GM23248 (cell line): ENCODE measurements at places on chromosomes 16 and 17.

- no peak for DNase-seq
Measured at GRCh38 chr17:40625311-40625710, 22.3 kb downstream of the SMARCE1 start.

- peak; percentile 10 for DNase-seq
Measured at GRCh38 chr16:77613095-77613494, 109.2 kb upstream of the NUDT7 start.

DNA sequence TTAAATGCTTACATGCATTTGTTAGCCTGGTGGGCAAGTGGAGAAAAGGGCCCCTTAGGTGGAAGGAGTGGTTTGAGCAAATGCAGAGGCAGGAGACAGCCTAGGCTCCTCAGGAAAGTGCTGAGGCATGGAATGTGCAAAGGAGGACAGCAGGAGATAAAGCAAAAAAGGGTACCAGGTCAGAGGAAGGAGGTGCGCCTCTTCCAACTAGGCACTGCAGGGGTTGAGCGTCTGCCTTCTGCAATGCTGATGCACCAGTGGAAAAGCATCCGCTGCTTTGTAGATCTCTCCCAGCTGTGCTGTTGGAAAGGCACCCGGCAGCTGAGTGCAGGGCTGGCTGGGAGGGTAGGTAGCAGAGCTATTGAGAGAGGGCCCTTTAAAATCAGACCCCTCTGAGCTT is 287.0 kb upstream of the XYLT1 start:
- no peak for DNase-seq

- DNase-seq = no peak
Measured at GRCh38 chr17:75874323-75875181, 3.8 kb downstream of the TRIM47 start.

DNA sequence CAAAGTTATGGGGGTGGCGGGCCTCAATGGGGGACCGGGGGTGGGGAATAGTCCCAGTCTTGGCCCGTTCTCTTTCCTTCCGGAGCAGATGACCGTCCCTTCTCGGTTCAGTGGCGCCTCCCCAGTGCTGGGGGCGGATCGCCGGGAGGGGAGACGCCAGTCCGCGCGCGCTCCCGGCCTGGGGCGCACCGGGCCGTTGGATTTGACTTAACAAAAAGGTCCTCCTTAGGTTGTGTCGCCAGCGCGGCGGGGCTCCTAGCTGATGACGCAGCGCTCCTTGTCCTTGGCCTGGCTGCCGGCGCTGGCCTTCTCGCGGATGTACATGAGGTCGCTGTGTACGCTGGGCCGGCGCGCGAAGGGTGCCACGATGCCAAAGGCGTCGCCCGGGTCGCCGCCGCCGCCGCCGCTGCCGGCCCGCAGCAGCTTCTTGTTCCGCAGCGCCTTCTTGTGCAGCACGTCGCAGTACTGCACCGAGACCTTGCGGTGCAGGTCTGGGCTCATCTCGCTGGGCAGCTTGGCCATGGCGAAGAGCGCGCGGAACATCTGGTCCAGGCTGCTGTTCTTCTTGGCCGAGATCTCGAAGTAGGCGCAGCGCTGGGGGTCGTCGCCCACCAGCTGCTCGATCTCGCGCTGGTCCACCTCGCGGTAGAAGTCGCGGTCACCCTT is 1.2 kb downstream of the RASD1 start:
- DNase-seq = peak; percentile 81

DNA sequence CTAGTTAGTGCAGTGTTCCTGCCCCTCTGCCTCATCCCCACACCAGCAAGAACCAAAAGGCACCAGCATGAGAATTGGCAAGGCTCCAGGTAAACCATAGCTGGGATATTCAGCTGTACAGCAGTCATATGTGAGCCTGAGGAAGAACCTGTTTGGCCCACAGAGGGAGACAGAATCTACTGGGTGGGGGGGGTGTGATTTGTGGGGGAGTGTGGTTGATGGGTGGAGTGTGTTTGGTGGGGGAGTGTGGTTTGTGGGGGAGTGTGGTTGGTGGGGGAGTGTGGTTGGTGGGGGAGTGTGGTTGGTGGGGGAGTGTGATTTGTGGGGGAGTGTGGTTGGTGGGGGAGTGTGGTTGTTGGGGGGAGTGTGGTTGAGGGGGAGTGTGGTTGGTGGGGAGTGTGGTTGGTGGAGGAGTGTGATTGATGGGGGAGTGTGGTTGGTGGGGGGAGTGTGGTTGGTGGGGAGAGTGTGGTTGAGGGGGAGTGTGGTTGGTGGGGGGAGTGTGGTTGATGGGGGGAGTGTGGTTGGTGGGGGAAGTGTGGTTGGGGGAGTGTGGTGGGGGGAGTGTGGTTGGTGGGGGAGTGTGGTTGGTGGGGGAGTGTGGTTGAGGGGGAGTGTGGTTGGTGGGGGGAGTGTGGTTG is 19.5 kb downstream of the MINK1 start:
- DNase-seq = peak; percentile 78

- DNase-seq = no peak
Measured at GRCh38 chr17:82232876-82233785, 4.3 kb downstream of the SLC16A3 start.

GRCh38 chr17:17819561-17819995 is 17.2 kb downstream of the SREBF1 start:
- DNase-seq = peak; percentile 92

DNA sequence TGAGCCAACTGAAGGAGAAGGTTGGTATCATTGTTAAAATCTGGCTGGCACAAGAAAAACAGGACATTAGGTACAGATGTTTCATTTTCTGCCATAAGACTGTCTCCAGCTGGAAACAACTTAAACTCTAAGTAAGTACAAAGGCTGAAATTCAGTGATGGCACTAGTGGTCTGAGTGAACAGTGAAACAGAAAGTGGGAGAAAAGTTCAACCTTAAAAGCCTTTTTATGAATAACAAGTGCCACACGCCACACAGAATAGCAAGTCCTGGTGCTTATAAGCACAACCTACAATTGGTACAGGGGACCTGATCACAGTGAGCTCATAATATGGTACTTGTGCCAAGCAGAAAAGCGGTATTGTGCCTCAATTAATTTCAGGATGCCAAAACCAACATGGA is 56.7 kb downstream of the CEP112 start:
- no peak for DNase-seq

GRCh38 chr16:63655846-63656245 is 1466.0 kb downstream of the CDH11 start:
- DNase-seq = no peak

DNA sequence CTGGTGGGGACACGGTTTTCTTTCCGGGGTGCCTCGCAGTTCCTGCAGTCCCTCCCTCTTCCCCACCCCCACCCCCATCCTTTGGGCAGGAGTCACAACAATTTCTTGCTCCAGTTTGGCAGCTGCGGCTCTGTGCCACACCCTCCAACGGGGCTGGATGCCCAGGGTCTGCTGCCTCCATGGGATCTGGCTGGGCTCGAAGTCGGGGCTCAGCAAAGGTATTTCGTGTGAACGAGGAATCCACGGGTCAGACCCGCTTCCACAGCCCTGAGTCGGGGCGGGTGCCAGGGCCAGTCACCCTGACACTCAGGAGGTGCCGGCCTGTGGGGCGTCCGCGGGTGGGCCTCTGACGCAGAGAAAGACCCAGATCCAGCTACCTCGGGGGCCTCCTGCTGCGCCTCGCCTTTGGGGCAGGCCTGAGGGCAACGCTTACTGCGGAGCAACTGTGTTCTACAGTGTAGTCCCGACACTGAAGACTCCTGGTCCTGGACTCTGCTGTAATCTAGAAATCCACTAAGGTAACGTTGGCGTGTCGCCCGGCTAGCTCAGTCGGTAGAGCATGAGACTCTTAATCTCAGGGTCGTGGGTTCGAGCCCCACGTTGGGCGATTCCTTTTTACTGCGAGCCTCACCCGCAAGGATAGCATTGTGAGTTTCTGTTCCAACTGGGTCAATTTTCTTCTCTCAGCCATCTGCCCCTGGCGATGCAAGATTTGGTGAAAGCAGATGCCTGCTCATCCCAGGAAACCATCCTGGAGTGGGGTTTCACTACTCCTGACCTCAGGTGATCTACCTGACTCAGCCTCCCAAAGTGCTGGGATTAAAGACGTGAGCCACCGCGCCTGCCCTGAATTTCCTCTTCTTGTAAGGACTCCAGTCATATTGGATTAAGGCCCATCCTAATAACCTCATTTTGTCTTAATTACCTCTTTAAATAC is 12.6 kb upstream of the OR1F1 start:
- no peak for DNase-seq

DNA sequence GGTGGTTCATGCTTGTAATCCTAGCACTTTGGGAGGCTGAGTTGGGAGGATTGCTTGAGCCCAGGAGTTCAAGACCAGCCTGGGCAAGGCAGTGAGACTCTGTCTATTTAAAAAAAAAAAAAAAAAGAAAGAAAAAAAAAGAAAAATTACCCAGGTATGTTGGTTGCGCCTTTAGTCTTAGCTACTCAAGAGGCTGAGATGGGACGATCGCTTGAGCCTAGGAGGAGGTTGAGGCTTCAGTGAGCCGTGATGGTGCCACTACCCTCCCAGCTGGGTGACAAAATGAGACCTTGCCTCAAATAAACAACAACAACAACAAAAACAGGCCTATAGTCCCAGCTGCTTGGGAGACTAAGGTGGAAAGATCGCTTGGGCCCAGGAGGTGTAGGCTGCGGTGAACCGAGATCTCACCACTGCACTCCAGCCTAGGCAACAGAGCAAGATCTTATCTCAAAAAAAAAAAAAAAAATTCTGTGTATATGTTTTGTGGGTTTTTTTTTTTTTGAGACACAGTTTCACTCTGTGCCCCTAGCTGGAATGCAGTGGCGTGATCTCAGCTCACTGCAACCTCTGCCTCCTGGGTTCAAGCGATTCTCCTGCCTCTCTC is 12.5 kb upstream of the ANKRD40CL start:
- DNase-seq = no peak

GRCh38 chr16:50208460-50208931 is 55.4 kb downstream of the TENT4B start:
- DNase-seq = peak; percentile 79
